ENCODE measurements at places on chromosomes 7 and 10.

DNA sequence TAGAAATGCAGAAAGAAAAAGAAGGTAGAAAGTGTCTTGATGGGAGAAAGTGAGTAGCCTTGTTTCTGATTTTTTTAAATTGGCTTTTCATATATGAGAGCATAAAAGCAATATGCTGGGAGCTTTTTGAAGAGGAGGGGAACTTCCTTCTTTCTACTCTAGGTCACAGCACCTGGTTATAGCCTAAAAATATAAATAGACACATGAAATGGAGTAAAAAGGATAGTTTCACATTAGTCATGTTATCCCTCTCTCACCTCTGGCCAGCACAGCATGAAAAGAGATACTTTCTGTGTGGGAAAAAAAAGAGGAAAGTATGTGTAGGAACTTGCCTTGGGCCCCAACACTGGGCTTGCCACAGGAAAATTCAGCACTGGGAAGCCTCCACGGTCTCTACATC lies 292.2 kb upstream of the ZWINT start:
- DNase-seq: no peak

DNA sequence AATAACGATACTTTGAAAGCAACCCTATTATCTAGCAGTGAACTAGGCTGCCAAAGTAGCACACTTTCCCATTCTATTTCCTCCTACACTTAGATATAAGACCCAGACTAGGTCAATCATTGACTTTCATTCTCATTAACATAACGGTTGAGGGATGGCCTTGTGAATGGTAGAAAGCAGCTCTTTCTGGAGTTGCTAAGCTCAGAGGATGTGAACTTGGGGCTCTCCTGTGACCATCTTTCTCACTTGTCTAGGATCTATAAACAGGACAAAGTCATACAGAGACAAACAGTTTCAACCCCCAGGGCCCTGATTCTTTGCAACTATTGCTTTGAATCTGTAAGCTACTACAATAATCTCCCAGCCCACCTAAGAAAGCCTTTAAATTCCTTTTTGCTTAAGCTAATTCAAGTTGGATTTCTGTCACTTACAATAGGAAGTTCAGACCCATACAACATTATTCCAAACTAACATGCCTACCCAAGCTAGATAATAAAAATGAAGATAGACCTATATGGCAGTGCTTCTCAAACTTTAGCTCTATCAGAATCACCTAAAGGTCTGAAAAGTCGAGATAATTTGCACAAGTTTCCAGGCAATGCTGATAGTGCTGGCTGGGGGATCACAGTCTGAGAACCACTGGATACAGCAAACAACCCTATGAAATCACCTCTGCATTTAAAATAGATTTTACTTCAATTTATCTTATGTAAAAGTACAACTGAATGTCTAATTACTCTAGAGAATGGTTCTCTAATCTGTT lies 16.7 kb downstream of the P4HA1 start:
- no peak for DNase-seq

GRCh38 chr10:71873582-71874211 lies 22.6 kb upstream of the PSAP start:
- DNase-seq: no peak

GRCh38 chr10:124053971-124054370 lies 39.4 kb downstream of the CHST15 start:
- no peak for DNase-seq

DNA sequence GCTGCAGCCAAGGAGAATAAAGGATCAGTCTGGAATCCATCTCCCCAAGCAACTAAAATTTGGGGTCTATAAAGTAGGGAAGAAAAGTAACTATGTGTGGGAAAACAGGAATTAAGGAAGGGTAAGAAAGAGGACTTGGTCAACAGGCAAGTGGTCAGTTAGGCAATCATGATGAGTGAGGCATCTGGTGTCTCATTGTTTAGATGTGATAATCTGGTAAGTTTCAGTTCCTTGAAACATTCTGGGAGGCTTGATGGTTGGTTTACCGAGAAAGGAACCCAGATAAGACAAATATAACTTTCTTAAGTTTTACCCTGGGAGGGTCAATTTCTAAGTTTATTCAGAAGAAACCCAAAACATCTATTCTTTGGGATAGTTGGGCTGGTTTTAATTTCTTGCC lies 22.3 kb downstream of the HYAL4 start:
- no peak for DNase-seq

GRCh38 chr7:73446682-73447081 lies 13.1 kb downstream of the FZD9 start:
- no peak for DNase-seq

- no peak for DNase-seq
These were observed 261.9 kb downstream of the ARL4A start for GRCh38 chr7:12949060-12949931.

GRCh38 chr10:58995058-58995596 lies 181.3 kb upstream of the PHYHIPL start:
- DNase-seq: no peak

- no peak for DNase-seq
These were observed 22.7 kb downstream of the INPP5A start for GRCh38 chr10:132560241-132560731.

GRCh38 chr7:105905209-105905909 lies 29.0 kb upstream of the ATXN7L1 start:
- no peak for DNase-seq

GRCh38 chr10:624605-625332 lies 64.7 kb downstream of the DIP2C start:
- peak; percentile 28 for DNase-seq

- no peak for DNase-seq
These were observed 97.4 kb downstream of the FGFR2 start for GRCh38 chr10:121500701-121501332.

DNA sequence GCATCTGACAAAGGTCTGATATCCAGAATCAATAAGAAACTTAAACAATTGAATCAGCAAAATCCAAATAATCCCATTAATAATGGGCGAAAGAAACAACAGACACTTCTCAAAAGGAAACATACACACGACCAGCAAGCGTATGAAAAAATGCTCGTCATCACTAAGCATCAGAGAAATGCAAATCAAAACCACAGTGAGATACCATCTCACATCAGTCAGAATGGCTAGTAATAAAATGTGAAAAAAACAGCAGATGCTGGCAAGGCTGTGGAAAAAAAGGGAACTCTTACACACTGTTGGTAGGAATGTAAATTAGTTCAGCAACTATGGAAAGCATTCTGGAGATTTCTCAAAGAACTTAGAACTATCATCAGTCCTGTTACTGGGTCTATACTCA lies 496.7 kb downstream of the SH2D4B start:
- DNase-seq: no peak

DNA sequence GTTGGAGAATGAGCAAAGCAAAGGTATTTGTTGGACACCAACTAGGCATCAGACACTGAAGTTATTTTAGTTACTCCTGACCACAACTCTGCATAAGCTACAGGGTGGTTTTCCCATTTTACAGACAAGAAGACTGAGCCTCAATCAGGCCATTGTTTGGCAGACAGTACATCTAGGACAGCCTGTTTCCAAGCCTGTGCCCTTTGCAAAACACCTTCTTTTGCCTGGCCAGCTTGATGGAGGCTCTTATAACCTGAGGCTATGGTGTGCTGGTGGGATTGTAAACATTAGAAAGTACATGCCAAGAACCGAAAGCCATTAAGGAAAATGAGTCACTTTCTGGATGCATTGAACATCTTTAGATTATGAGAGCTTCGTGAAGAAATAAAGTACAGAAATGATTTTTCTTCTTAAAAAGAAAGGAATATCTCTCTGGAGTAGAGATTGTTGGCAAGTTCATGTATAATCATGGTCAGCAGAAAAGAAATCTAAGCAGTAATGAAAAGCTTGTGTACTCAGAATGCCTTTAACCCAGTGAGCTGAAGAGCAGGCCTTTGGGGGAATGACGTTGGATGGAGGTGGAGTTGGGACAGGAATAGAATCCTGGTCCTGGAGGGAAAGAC lies 140.6 kb downstream of the KIAA1217 start:
- no peak for DNase-seq

- DNase-seq: peak; percentile 28
These were observed 842 bp downstream of the NMT2 start for GRCh38 chr10:15167411-15168290.

GRCh38 chr10:21280971-21281572 lies 244.4 kb downstream of the SKIDA1 start:
- DNase-seq: no peak

DNA sequence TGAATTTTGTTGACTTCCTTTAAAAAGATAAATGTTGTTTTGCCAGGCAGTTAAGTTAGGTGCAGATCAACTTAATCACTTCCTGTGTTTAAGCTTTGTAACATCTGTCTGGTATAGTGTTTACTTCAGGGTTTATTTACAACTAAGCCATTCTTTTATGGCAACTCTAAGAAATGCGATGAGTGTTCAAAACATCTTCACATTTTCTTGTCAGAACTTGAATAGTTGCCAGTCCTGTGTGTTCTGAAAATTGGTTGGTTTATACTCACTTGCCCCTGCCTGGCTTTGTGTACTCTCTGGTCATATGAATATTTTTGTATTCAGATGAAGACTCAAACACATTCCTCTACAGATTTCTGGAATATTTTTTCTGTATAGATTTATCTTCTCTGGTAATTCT lies 327.2 kb downstream of the MDFIC start:
- no peak for DNase-seq

DNA sequence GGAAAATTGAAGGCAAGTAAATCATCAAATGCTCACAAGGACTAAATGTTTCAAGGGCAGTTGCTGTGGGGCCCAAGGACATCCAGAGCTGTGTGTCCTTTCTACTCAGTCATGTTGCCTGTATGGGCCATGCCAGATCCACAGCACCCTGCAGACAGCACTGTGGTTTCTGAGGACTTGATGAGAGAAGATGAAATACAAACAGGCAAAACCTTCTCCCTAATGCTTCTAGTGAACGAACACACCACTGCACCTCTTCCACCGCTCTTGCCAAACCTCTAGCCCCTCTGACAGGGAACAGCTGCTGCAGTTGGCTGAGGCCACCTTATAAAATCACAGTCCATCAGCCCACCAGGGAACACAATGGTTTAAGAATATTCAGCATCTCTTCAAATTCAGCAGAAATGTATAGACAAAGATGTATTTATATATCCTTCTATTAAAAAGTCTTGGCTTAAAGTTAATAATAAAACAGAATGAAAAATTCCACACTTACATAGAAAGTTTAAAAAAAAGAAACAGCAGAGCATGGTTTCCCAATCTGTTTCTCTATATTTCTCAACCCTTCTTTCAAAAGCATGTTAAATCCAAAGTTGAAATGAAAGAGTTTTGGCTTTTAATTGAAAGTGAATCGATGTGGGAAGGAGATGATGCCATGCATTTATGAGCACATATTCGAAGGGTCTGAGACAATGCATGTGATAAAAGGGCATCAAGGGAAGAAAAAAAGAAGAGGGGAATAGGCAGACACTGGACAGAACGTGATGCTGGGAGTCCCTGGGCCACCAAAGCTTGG lies 14.0 kb downstream of the CYP3A7 start:
- DNase-seq: no peak

DNA sequence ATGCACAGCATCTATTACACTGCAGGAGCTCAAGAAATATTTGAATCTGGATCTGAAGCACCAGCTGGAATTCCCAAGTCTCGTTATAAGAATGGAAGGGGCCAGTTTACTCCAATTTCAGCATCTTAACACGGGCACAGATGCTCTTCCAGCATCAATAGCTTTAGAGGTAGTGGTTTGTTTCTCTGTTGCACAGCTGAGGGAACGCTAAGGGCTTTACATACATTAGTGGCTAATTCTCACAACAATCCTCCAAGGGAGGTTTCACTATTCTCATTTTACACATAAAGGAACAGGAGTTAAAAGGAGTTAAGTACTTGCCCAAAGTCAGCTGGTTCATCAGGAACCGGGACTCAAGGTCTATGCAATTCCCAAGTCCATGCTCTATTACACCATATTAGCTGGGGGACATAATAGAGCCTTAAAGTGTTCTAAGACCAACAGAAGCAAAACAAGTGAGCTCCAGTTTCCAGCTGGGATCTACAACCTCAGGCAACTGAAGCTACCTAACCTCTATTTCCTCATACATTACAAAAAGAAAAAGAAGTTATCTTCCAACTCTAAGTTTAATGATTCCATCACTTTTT lies 9.9 kb downstream of the XPNPEP1 start:
- no peak for DNase-seq

DNA sequence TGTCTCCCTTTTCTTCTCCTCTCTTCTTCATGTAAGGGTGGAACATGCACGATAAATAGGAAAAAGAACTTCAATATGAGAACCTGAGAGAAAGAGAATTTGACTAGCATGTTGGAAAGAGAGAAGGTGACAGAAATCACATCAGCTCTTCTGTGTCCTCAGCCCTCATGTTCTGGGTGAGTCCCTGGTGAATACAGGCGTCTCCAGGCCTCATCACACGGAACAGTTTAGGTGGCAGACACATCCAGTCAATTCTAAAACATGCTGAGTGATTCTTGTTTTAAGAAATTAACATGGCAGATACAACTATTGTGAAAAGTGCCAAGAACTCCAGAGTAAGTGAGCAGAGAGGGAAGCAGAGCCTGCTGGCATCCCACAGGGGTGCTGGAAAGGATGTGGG lies 96.1 kb downstream of the FAM107B start:
- no peak for DNase-seq

DNA sequence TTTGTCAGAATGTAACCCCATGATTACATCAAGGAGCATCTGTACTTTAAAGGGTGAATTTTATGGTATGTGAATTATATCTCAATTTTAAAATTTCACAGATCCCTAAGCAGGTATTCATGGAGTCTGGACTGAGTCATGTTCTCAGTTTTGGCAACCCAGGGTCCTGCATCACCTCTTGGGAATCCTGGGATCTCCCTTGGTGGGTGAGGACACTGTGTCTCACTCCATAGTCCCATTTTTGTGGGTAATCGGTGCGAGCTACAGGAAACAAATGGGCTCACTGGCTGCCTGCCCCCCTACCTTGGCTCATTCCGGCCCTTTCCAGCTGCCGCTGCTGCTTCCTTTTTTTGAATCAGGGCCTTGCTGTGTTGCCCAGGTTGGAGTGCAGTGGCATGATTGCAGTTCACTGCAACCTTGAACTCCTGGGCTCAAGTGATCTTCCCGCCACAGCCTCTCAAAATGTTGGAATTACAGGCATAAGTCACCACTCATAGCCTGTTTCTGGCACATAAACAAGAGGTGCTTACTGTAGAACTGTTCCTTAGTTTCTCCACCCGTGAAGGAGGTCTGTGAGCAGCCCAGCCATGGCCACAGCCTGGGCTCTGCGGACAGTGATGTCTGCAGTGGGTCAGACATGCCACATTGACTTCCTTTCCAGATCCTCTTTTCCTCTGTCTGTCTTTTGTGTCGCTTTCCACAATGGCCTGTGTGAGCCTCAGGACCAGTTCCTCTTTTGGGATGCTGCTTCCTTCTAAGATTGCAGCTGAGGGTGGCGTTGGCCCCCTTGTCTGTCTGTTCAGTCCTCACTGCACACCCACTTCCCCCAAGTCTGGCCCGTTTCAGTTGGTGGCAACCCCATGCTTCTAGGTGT lies 14.5 kb downstream of the PALD1 start:
- DNase-seq: no peak

- DNase-seq: no peak
These were observed 2.8 kb upstream of the GNAI1 start for GRCh38 chr7:80131675-80132435.

GRCh38 chr7:36626111-36626510 lies 98.2 kb downstream of the AOAH start:
- DNase-seq: no peak
